ENCODE measurements at places on chromosomes 4 and X.

- peak; percentile 70 for DNase-seq
Measured at GRCh38 chrX:25523574-25524540, 508.1 kb upstream of the ARX start.

GRCh38 chr4:123412700-123413512 is 16.3 kb downstream of the SPRY1 start:
- no peak for DNase-seq

GRCh38 chrX:104392350-104392749 is 137.6 kb upstream of the ESX1 start:
- no peak for DNase-seq

GRCh38 chr4:973431-974397 is at the start of gene DGKQ:
TSS of gene DGKQ (minus strand) at chr4:973569. CDS start at chr4:973482, 87 bp downstream.
- peak; percentile 73 for DNase-seq

- DNase-seq, result no peak
Measured at GRCh38 chrX:6821730-6822129, 286.8 kb upstream of the VCX3A start.

Measured in RKO (cell line).